ENCODE measurements at places on chromosomes 2 and 18.

GRCh38 chr2:179024445-179024844 lies 25.5 kb downstream of the CCDC141 start:
- DNase-seq: no peak

GRCh38 chr2:127400897-127401756 lies 13.4 kb upstream of the MAP3K2 start:
- no peak for DNase-seq

DNA sequence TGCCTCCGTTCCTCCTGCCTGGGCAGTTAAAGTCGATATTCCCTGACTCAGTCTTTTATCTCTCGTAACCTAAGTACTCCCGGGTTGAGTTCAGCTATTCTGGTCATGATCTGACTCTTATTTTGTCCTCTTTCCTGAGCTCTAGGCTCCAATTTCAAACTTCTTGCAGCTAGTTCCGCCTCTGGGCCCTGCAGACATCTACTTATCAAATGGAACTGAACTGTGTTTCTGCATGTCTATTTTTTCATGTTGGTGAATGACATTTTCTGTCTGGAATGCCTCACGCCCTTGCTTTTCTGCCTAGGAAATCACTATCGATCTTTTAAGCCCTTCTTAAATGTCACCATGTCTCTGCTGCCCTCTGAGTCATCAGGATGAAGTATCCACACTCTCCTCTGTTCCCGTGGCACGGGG lies 101.5 kb downstream of the VAPA start:
- no peak for DNase-seq

GRCh38 chr2:180652794-180653193 lies 327.6 kb upstream of the UBE2E3 start:
- DNase-seq: no peak

DNA sequence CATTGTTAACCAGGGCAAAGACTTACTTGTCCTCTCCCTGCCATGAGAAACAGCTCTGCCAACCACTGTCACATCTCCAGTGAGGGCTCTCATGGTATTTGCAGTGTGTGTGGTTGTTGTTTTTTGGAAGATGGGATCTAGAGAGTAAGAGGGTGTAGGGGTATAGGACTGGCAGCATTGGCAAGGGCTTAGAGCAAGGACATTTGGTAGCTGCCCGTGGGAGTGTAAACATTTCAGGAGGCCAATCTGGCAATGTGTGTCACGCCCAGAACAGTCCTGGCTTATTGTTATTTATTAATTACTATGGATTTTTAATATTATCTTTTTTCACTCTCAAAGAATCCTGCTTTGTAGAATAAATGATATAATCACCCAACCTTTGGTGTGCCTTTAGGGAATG lies 90.5 kb downstream of the TMEM17 start:
- no peak for DNase-seq

Data from stimulated activated CD4-positive, alpha-beta T cell treated with anti-CD3 and anti-CD28 coated beads, Interleukin-15, amount 100 ng/mL, for 1 hour (primary cell).